ENCODE measurements at places on chromosomes 2 and 18.

DNA sequence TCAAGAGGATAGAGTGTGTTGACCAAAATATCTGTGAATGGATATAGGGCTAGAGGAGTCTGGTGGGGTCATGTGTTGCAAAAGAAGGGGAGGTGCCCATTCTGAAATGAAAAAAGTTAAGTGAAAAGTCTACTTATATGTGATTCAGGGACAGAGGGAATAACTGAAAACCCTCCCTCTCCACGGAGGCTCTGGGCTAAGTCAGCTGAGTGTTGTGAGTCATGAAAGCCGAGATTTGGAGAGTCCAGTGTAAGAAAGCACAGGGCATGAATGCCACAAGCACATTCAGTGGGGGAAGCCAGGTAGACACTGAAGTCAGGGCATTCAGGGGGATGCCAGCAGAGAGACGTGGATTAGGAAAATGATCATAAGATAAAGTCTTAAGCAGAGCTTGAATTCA is 871.9 kb downstream of the TSN start:
- DNase-seq: no peak

DNA sequence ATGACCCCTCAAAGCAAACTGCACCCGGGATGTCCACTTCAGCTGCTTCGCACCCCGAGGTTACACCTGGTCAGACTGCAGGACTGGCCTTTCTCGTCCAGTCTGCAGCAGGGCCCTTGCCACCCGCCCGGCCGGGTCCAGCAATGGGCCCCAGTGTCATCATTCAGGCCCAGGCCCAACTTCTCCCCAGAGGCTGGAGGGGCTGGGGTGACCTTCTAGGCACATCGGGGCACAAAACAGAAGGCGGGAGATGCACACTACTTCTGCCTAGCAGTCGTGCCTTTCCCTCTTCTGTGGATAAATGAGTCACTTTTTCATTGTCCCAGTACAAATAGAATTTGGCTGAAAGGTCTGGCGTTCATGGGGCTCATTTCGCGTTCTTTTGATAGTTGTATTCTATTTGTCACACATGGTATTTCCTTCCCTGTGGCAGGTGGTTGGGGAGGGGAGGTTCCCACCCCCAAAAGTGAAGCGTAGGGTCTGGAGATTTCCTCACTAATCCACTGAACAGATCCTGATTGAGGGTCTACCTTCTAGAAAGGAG is 56.9 kb upstream of the ID2 start:
- DNase-seq: no peak

GRCh38 chr2:20600756-20601325 is 50.1 kb downstream of the HS1BP3 start:
- DNase-seq: no peak

- DNase-seq: no peak
Observed at GRCh38 chr2:150647943-150648342, 160.5 kb upstream of the RND3 start.

DNA sequence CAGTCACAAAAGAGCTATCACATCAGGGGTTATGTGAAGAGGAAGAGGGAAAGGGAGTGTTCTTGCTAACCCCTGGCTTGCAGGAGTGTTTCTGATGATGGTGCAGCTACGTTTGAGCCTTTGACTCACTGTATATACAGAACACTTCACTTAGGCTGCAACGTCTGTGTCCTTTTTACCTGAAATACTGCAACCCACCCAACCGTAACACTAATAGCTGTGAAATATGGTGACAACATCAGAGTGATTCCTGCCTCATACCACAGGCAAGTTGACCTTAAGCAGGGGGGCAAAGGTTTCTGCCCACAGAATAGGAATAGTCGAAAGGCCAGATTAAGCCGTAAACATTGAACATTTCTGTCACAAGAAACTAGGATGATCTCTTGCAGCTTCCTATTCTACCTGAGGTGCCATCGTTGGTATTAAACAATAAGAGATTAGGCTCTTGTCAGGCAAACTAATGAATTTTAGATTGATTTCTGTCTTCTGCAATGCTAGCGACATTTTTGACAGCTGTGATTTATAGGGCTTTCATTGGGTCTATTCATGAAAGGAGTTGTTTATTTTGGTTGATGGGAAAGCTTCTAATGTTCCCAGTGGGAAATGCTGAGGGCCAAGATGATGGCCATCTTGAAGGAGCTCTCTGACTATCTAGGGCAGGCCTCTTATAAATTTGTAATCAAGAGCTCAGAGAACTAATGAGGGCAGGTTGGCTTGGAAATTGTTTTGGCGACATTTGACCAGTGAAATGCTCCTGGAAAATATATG is 316.8 kb downstream of the PIK3C3 start:
- DNase-seq: no peak

DNA sequence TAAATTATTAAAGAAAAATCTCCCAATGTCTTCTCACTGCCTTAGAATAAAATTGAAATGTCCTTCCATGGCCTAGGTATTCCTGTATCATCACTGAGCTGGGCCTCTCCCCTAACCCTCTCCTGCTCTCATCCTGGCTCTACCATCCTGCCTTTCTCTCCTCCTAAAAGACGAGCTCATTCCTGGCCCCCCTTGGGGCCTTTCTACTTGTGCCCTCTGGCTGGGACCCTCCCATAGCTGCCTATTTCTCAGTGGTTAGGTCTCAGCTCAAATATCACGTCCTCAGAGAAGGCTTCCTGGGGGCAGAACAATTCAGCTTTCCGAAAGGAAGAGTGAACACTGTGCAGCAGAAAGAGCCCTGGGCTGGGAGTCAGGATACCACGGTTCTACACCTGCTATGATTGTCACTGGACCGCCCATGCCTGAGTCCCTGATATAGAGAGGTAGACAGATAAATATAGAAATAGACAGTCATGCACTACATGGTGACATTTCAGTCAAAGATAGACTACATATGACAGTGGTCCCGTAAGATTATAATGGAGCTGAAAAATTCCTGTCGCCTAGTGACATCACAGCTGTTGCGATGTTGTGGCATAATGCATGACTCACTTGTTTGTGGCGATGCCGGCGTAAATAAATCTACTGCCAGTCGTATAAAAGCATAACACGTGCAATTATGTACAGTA is 9.4 kb downstream of the DNPEP start:
- DNase-seq: no peak

GRCh38 chr2:47119001-47119400 is 36.1 kb downstream of the STPG4 start:
- DNase-seq: no peak
